Stimulated activated CD8-positive, alpha-beta memory T cell treated with anti-CD3 and anti-CD28 coated beads, Interleukin-2, amount 100 ng/mL, for 48 hours (primary cell): ENCODE measurements at places on chromosomes 12 and 14.

- DNase-seq = no peak
These were observed 6.0 kb upstream of the LRP6 start for GRCh38 chr12:12272869-12273268.

GRCh38 chr14:98154254-98154653, 1117.7 kb downstream of the BCL11B start:
- no peak for DNase-seq

DNA sequence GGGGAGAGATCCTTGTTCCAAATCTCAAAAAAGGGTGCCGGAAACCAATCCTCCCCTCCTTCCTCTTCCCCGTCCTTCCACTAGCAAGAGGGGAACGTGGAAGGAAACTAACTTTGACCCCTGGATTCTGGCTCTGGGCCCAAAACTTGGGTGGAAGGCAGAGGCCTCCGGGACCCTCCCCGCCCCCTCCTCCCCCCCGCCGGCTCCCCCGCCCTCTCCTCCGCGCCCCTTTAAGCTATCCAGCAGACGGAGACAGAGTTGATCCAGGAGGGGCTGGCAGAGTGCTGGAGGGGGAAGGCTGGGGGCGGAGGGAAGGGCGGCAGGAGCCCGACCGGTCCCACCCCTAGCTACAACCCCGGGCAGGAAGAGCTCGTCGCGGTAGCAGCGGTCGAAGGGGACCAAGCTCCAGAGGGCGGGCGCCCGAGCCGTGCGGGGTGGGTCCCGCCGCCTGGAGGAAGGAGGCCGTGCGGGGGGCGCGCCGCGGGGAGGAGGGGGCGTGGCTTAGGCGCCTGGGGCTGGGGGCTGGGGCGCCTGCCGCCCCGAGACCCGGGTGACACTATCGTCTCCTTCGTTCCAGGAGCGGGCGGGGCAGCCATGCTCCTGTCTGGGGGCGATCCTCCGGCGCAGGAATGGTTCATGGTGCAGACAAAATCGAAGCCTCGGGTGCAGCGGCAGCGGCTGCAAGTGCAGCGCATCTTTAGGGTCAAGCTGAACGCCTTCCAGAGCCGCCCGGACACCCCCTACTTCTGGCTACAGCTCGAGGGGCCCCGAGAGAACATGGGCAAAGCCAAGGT, at the start of gene NYNRIN:
TSS of gene NYNRIN (plus strand) at position 351 of the 794 bp plus-strand sequence. CDS start at position 595, 244 bp downstream.
- no peak for DNase-seq

- no peak for DNase-seq
These were observed 243.0 kb upstream of the ATP2B1 start for GRCh38 chr12:89951694-89952060.

- DNase-seq = no peak
These were observed 24.8 kb upstream of the MTHFD1 start for GRCh38 chr14:64363265-64363846.

- DNase-seq = no peak
These were observed 8.4 kb downstream of the PELI2 start for GRCh38 chr14:56126637-56126913.

DNA sequence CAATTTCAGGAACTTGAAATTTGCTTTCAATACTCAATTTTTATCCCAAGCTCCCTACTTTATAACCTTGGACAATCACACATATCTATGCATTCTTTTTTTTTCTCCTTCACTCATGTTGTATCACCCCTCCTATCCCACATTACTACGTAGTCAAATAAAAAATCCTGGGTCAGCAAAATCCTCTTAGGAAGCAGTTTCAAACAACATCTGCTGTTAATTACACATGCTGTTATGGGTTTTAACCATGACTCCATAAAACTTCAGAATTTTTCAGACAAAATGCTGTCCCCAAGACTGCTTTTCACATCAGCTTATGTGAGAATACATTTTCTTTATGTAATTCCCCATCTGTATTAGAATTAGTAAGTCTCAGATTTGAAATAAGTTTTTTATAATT, 61.7 kb downstream of the LRFN5 start:
- DNase-seq = no peak

DNA sequence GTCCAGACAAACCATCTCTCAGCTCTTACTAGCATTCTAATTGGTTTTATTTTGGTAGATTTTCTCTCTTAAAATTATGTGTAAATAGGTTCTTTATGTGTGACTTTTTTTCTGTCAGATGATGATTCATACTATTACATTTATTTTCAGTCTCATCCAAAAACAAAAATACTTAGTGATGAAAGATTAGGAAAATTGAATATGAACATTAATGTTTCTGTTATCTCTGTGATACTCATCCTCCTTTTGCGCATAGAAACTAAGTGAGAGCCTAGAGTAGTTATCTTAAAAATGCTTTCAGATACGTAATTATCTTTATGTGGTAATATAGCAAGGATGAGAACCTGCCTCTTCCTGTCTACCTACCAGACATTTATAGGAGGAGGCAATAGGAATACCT, 84.1 kb upstream of the MON2 start:
- DNase-seq = no peak
